ENCODE measurements at places on chromosomes 12 and 14.

- no peak for DNase-seq
These were observed 6.8 kb downstream of the FAM161B start for GRCh38 chr14:73943083-73943482.

GRCh38 chr14:80629606-80630005, 311.9 kb downstream of the CEP128 start:
- DNase-seq, result no peak

GRCh38 chr12:55008944-55009585, 10.7 kb upstream of the NEUROD4 start:
- no peak for DNase-seq

- peak; percentile 39 for DNase-seq
These were observed 24.7 kb downstream of the SUSD6 start for GRCh38 chr14:69635981-69636639.

GRCh38 chr14:54671537-54671936, 104.6 kb downstream of the SAMD4A start:
- DNase-seq, result no peak

- DNase-seq, result no peak
These were observed 1455.6 kb upstream of the TMEM132C start for GRCh38 chr12:126811391-126811790.

GRCh38 chr12:50557421-50557820, 52.6 kb downstream of the DIP2B start:
- DNase-seq, result no peak

- no peak for DNase-seq
These were observed 14.9 kb downstream of the SCAF11 start for GRCh38 chr12:45975506-45975905.

DNA sequence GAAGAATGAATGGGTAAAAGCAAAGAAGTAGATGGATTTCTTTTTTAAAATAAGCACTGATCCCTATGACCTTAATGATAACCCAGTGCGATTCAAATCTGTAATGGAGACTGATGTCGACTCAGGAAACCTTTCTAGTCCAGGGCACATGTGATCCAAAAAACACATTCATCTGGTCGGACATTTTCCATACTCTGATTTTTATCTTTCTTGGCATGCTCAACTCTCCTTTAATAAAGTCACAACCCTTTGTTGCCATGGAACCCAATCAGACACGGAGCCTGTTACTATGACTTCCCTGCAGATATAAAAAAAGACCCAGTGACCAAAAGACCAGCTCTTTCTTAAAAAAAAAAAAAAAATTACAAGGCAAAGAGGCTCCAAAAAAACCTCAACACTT, 27.9 kb downstream of the TMCC3 start:
- no peak for DNase-seq

DNA sequence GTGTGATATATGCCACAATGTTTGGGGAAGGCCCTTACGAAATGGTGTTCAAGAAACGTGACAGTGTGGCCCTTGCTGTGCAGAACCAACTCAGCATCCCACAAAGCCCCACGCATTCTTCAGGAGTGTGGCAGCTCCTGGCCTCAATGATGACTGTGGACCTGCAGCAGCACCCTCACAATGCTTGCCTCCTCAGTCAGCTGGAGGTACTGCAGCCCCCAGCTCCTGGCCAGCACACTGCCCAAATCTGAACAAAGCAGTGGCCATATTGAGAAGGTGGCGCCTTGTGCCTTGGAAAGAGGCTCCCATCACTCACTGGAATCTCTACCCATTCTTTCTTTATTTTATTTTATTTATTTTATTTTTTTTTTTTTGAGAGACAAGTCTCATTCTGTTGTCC, 10.4 kb downstream of the POLE2 start:
- no peak for DNase-seq

DNA sequence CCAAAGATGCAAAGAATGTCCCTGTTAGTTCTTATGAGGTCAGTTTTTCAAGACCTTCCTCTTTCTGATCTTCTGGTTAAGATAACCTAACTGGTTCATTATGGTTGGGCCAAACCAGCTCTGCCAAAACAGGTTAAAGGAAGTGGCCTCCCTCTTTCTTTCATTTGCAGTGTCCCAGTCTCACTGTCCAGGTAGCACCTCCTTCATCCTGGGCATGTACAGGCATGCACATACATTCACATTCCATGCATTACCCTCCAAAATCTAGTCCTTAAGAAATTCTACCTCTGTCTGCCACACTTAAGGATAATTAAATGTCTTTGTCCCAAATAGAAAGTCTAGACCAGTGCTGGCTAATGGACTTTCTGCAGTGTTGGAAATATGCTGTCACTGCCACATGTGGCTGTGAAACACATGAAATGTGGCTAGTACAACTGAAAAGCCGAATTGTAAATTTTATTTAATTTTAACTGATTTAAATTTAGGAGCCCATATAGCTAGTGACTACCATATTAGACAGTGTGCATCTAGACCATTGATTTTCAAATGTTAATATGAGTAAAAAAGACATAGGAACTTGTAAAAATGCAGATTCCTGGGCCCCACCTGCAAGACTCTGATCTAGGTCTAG, 169.3 kb downstream of the PCNX1 start:
- DNase-seq, result no peak

DNA sequence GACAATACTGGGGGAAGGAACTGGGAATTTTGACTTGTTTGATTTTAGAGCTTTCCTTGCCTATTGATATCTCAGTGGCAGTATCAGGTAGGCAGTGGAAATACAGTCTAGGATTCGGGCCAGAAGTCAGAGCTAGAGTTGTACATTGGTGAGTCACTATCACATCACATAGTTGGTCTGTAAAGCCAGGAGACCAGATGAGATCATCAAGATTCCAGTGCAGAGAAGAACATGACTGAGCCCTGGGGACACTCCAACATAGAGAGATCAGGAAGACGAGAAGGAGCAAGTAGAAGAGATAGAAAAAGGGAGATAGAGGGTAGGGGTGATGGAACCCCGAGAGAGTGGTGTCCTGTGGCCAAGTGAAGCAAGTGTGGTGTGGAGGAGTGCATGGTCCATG, 46.6 kb upstream of the NR1H4 start:
- no peak for DNase-seq

DNA sequence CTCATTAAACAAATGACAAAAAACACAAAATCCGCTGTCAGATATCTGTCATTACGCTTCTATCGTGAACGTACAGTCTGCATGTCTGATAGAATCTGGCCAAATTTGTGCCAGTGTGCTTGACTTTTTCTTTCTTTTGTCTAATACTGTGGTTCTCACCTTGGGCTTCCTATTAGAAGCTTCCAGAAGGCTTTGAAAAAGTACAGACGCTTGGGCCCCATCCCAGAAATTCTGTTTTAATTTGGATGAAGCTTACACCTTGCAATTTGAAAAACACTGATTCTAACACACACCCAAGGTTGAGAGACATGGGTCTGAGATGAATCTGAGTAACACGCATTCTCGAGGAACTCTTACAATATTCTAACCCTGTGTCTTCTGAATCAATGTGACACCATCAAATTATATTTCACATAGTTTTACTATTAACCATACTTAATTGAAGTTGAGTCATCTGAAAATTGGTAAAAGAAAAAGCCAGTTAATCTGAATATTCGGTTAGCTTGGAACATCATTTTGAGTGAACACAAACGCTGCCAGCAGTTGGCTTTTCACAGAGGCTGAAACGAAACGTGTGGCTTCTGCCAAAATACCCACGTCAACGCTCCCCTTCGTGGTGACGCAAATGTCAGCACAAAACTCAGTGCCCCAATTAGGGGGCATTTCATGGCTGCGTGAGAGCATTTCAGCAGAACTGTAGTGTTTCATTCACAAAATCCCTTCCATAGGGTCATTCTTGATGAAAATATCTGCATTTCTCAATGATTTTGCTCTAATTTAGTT, 420.5 kb downstream of the TMEM132D start:
- no peak for DNase-seq

- DNase-seq, result no peak
These were observed 74.9 kb downstream of the PAWR start for GRCh38 chr12:79615596-79616560.

DNA sequence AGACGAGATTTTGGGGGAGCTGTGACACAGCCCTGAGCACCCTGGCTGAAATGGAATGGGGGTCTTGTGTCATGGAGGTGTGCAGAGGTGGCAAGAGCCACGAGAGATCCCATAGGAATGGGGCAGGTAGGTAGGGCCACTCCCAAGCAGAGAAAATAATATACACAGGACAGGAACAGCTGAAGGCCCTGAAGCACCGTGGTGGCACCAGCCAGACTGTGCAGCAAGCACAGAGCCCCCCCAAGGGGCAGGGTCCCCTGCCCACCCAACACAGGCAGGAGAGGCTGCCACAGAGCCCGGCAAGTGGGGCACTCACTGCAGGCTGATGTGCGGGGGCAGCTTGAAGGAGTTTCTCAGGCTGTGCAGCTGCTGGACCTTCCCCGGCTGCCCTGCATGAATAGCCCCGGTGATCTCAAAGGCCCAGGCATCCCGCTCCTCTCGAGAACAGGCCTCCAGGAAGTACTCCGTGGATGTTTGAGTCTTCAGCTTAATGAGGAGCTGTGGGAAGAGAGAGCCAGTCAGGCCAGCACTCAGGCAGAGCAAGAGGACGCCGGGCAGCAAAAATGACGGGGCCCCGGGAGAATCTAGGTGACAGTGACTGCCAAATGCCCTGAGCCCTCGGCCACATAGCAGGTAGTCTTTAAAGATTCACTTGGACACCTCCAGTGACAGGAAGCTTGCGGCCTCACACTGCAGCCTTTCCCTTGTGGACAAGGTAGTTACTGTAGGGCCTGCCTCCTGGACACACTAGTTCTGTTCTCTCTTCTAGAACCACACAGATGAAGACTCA, 16.7 kb downstream of the PLEK2 start:
- DNase-seq, result no peak

DNA sequence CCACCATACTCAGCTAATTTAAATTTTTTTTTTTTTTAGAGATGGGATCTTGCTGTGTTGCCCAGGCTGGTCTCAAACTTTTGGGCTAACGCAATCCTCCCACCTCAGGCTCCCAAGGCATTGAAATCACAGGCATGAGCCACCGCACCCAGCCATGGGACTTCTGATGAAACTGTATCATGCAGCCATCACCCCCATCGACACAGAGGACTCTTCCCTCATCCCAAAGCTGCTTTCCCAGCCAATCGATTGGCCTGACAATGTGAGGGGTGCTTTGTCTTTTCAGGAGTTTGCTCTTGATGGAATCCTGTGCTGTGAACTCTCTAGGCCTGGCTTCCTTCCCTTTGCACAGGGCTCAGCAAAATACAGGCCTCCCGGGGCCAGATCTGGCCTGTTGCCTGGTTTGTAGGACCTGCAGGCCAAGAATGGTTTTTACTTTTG, 59.6 kb upstream of the NCOR2 start:
- no peak for DNase-seq

- no peak for DNase-seq
These were observed 129.3 kb upstream of the PMCH start for GRCh38 chr12:102326982-102327381.

DNA sequence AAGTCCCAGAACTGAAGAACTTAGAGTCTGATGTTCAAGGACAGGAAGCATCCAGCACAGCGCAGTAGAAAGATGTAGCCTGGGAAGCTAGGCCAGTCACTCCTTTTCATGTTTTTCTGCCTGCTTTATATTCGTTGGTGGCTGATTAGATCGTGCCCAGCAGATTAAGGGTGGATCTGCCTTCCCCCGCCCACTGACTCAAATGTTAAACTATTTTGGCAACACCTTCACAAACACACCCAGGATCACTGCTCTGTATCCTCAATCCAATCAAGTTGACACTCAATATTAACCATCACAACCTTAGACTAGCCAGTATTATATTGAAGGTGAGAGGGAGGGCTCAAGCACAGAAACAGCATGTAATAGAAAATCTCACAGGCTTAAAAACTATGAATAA, 222.9 kb downstream of the C12orf50 start:
- no peak for DNase-seq

DNA sequence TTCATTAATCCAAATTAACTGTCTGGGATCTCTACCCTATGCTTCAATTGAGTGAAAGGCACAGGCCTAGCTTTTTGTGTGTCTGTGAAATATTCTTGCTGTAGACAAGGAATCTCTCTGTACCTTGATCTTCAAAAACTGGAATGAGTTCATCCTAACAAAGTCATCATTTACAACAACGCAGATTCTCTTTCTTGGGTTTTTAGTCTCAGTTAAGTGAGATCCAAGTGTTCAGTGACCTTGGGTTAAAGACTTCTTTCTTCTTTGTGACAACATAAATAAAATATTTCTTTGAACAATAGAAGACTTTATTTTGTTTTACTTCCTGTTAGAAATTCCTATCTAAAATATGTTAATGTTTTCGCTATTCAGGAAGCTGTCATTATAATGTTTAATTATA, 192.2 kb upstream of the LMNTD1 start:
- no peak for DNase-seq

GRCh38 chr12:113289361-113289760, 45.5 kb downstream of the SLC8B1 start:
- DNase-seq, result no peak

DNA sequence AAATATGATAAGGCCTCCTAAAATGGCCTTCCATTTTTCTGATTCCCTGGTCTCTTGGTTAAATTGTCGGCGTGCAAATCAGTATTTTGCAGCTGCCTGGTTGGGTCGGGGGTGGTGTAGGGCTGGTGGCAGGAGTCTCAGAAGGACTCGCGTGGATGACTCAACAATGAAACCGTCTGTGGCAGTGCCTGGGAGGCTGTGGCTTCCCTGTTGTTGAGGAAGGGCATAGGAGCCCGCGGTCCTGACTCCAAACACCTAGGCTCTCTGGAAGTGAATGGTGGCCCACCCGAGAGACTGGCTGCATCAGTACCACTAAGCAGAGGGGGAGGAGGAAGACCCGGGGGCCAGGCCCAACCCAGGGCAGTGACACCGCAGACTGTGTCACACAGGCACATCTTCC, 207.9 kb downstream of the TTC7B start:
- DNase-seq, result no peak

DNA sequence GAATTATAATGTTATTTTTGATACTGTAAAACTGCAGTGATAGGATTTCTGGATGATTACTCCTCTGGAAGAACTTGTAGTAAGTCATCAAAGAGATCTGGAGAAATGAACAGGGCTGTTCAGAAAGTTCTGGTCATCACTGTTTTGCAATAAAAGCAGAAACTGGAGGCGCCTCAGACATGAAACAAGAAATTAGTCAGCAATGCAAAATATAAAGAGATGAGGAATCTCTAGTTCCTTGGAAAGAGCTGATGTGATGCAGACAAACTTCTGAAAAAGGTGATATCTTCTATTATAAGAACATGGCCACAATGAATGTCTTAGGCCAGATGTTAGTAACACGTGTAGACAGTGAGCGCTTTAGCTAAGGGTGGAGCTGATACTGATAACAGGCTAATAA, 9.5 kb downstream of the ACIN1 start:
- DNase-seq, result no peak

GRCh38 chr14:61461808-61462275, 140.5 kb downstream of the PRKCH start:
- DNase-seq, result no peak

- no peak for DNase-seq
These were observed 169.8 kb upstream of the PLXNC1 start for GRCh38 chr12:93978553-93978952.

- no peak for DNase-seq
These were observed 27.2 kb downstream of the VCPKMT start for GRCh38 chr14:50089208-50089607.

- DNase-seq, result no peak
These were observed 25.4 kb downstream of the NEK9 start for GRCh38 chr14:75101491-75101890.

- no peak for DNase-seq
These were observed 262.0 kb upstream of the TMPO start for GRCh38 chr12:98253207-98254037.
